Stimulated activated naive CD8-positive, alpha-beta T cell treated with anti-CD3 and anti-CD28 coated beads, Interleukin-15, amount 100 ng/mL, for 72 hours (primary cell): ENCODE measurements at places on chromosomes 7 and 10.

- DNase-seq: no peak
These were observed 19.1 kb downstream of the MAD1L1 start for GRCh38 chr7:2213551-2214215.

DNA sequence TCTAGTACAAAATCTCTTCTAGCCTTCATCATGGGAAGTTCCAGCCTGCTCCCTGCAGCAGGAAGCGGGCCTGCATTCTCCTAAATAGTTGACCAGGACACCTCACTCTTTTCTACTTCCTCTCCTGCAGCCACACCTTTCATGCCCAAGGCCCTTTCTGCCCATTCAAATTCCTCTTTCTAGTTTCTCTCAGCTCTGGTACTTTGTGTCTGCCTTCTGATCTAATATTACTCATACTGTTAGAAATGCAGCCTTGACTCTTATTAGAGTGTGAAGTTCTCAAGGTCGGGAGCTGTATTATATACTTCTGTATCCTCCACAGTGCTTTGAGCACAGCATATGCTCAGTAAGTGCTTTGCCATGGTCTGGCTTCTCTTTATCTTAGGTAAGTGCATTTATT is 103.1 kb downstream of the PRKCQ start:
- DNase-seq: no peak

- DNase-seq: peak; percentile 23
These were observed 61.0 kb upstream of the NFE2L3 start for GRCh38 chr7:26090927-26091519.

DNA sequence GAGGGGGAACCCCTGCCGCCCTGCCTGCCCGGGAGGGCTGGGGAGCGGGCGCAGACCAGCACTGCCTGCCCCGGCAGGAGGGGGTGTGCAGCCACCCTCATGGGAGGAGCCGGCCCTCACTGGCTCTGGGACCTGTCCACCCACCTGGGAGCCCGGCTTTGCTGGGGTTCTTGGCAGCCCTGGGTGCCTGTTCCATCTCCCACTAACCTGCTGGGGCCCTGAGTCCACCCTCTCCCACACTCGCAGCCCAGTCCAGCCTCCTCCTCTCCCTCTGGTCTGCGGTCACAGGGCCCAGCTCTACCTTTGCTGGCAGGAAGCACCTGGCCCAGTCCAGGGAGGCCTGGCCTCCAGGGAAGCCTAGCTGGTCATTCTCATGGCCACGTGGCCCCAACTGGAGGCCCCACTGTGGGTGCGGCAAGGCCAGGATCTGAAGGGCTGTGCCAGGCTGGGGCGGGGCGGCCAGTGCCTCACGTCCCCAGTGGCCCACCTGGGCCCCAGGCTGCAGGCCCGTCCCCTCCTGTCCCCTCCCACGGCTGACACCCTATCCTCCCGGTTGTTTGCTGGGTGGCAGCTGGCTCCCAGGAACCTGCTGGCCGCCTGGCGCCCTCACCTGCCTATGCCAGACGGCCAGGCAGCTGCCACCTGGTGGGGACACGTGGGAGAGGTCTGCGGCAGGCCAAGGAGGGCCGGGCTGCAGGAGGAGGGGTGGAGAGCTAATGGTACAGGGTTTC is at the start of gene TMEM184A:
TSS of gene TMEM184A (minus strand) at position 393 of the 731 bp plus-strand sequence. CDS start 721 bp downstream, outside the sequence.
- peak; percentile 59 for DNase-seq

DNA sequence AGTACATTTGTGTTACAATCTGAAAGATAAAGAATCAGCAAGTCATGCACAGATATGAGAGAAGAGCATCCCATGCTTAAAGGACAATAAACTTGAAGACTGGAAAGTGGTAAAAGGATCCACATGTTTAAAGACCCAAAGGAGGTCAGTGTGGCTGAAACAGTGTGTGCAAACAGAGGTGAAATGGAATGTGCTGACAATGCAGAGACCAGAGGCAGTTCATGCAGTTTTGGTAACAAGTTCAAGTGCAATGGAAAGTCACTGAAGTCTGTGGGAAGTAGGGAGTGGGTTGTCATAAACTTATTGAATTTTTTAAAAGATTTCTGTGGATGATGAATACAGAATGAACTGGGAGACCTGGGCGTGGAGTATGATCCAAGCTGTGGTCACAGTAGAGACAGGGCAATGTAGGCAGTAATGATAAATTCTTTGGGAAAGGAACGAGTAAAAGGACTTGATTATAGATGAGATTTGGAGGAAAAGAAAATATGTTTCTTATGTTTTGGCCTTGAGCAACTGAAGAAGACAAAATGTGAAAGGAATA is 408.0 kb downstream of the HGF start:
- no peak for DNase-seq

DNA sequence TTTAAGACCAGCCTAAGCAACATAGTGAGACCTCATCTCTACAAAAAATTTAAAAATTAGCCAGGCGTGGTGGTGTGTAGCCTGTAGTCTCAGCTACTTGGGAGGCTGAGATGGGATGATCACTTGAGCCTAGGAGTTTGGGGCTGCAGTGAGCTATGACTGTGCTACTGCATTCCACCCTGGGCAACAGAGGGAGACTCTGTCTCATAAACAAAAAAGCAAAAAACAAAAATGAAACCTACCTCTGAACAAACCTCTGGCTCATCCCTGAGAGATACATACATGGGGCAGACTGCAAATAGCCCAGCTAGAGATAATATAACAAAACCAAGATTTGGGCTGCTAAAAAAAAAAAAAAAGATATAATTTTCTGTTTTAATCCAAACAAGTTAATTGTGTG is 19.5 kb downstream of the C10orf67 start:
- DNase-seq: no peak

DNA sequence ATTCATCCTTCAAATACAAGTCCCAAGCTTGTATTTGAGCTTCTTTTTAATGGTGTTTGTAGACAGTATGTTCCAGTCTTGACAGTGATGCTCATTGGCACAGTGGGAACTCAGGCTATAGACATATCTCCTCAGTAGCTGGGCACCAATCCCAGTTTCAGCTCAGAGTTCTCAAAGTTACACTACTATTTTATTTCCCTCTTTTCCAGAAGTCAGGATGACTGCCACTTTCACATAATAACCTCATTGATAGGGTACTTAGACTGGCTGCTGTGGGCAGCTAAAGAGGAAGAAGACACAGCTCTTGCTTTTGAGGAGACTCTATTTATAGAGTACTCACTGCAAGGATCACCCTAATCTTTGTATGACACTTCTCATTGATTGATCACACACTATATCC is 2.4 kb downstream of the GBF1 start:
- DNase-seq: no peak

DNA sequence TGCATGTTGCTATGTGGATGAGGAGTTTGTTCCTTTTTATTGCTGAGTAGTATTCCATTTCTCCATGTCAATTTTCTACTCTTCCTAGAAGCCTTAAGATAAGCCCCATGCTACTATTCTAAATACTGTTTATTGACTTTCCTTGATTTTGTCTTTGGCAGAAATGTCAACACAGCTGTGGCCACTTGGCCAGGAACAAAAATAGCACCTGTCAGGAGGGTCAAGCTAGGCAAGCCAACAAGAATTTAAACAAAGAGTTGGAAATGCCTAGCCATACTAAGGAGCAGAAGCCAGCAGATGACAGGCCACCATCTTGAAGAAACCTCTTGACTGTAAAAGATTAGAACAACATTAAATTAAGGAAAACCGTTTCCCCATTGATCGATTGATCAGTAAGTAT is 34.7 kb downstream of the JAZF1 start:
- DNase-seq: no peak

DNA sequence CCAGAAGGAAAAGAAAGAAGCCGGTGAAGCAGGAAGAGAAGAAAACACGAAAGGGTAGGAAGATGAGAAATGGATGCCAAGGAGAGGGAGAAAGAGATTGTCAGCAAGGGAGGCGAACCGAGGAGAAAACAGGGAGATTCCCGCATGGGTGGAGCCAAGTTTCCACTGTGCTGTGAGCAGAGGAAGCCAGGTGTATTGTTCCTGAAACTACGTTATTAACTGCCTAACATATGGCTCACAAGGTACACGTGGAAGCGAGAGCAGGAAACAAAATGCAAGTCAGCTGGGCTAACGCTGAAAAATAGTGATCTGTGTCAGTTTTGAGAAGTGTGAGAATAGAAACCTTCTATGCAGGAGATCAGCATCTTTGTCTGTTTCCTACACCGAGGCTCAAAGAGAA is 20.4 kb upstream of the HIPK2 start:
- DNase-seq: no peak

GRCh38 chr7:51666266-51666665 is 349.7 kb upstream of the COBL start:
- DNase-seq: no peak

- peak; percentile 88 for DNase-seq
These were observed at the start of gene MKLN1 for GRCh38 chr7:131327626-131328376. MKLN1 (plus strand) TSS chr7:131327876; CDS start chr7:131327900, 24 bp downstream.

GRCh38 chr10:120838941-120839340 is 12.2 kb upstream of the WDR11 start:
- no peak for DNase-seq
